Central memory CD8-positive, alpha-beta T cell (primary cell): ENCODE measurements at places on chromosomes 11 and 22.

GRCh38 chr11:75154646-75155569 is 4.0 kb downstream of the SLCO2B1 start:
- peaks cover 2% of the 10 kb centered on the region for H3K36me3 ChIP-seq
- no peaks in the 10 kb centered on the region for H3K4me1 ChIP-seq
- DNase-seq = no peak
- no peak overlapping the region for H3K27ac ChIP-seq

DNA sequence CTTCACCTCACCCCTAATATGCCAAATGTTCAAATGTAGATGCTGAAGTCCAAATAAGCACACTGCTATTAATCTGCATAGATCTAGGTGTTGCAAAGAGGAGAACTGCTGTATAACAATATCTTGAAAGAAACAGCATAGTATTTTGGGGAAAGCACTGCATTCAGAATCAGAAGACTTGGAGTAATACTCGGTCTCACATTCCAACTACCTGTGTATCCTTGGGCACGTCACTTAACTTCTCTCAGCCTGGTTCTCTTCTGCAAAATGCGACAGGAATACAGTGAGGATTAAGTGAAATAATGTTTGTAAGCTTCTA is 332 bp upstream of the HMGXB4 start:
- H3K36me3 ChIP-seq = peaks cover 10% of the 10 kb centered on the region
- DNase-seq = no peak
- H3K27ac ChIP-seq = peak overlapping the region; percentile 87

GRCh38 chr11:21285104-21285503 is 615.7 kb downstream of the NELL1 start:
- DNase-seq = no peak
- no peak overlapping the region for H3K4me3 ChIP-seq
- no peaks in the 10 kb centered on the region for H3K4me1 ChIP-seq
- peaks cover 3% of the 10 kb centered on the region for H3K36me3 ChIP-seq

GRCh38 chr11:3655547-3655946 is 10.6 kb downstream of the ART1 start:
- H3K4me3 ChIP-seq = no peak overlapping the region
- no peak for DNase-seq
- H3K27me3 ChIP-seq = peaks cover 24% of the 10 kb centered on the region
- no peak overlapping the region for H3K27ac ChIP-seq
- no peaks in the 10 kb centered on the region for H3K4me1 ChIP-seq

- no peak overlapping the region for H3K4me3 ChIP-seq
- H3K36me3 ChIP-seq = peaks cover 4% of the 10 kb centered on the region
- DNase-seq = no peak
- no peak overlapping the region for H3K27ac ChIP-seq
- no peaks in the 10 kb centered on the region for H3K27me3 ChIP-seq
Measured at GRCh38 chr11:45193695-45194094, 47.3 kb downstream of the PRDM11 start.

- H3K27ac ChIP-seq = no peak overlapping the region
- DNase-seq = no peak
- H3K36me3 ChIP-seq = no peaks in the 10 kb centered on the region
- no peak overlapping the region for H3K4me3 ChIP-seq
Measured at GRCh38 chr11:8712506-8712905, 29.9 kb downstream of the RPL27A start.

DNA sequence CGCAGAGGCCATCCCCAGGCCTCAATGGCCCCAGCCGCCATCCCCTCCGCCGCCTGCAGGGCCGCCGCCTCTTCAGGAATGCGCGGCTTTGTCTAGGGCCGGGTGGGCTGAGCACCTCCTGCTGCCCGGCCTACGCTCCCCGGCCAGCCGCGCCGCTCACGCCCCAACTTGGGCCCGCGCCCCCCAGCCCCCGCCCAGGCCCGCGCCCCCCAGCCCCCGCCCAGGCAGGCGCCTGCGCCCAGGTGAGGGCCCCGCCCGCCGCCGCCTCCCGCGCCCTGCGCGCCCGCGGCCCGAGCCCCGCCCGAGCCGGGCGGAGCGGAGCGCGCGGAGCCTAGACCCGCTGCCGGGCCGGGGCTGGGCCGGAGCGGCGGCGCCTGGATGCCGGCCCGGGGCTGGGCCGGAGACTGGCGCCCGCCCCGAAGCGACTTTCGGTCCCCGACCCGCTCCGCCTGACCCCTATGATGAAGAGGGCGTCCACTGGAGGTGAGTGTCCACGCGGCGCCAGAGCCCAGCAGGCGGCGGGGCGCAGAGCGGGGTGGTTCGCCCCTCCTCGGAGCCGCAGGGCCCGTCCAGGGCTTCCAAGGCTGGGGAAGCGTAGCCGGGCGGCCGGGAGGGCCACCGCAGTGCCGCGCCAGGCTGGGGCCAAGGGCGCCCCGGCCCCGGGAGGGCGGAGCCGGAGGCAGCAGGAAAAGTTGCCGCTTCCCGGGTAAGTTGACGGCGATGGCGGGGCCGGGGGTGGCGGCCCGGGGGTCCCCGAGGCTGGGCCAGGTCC is 34.3 kb upstream of the PRODH start:
- no peak for DNase-seq
- peaks cover 3% of the 10 kb centered on the region for H3K36me3 ChIP-seq
- no peak overlapping the region for H3K4me3 ChIP-seq

- peaks cover 73% of the 10 kb centered on the region for H3K27me3 ChIP-seq
- peak overlapping the region; percentile 29 for H3K27ac ChIP-seq
- H3K36me3 ChIP-seq = peaks cover 4% of the 10 kb centered on the region
- DNase-seq = no peak
Measured at GRCh38 chr22:36926721-36927435, 13.4 kb downstream of the CSF2RB start.

DNA sequence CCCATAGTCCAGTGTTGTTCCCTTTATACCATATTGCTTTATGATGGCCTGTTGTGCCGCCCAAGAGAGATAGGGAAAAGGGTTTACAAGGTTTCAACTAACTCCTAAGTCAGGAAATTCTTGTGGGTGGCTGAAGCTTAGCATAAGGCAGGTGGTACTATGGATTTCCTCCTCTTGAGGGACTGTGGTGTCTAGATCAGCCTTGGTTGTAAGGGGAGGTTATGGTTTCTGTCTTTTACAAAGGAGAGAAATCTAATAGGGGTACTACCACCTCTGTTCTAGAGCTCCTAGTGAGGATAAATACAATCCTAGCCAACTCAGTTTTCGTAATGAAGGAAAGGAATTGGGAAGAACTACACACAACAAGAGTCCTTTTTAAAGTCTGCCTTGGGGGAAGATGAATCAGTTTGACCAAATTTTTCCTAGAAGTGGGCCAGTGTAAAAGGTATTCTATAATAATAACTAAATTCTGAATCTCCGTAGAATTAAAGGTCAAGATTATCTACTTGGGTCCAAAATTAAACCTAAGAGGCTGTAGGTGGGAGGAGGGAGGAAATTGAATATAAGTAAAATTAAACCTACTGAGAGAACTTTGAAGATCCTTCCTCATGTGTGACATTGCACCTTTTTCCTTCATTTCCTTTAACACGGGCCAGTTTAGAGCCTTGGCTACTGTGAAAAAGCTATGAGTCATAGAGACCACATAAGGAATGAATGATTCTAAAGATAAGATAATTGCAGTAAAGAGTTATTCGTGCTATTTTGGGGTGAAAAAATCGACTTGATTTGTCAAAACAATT is 17.2 kb downstream of the DLAT start:
- peaks cover 16% of the 10 kb centered on the region for H3K4me1 ChIP-seq
- H3K27ac ChIP-seq = no peak overlapping the region
- DNase-seq = no peak
- peaks cover 59% of the 10 kb centered on the region for H3K36me3 ChIP-seq

DNA sequence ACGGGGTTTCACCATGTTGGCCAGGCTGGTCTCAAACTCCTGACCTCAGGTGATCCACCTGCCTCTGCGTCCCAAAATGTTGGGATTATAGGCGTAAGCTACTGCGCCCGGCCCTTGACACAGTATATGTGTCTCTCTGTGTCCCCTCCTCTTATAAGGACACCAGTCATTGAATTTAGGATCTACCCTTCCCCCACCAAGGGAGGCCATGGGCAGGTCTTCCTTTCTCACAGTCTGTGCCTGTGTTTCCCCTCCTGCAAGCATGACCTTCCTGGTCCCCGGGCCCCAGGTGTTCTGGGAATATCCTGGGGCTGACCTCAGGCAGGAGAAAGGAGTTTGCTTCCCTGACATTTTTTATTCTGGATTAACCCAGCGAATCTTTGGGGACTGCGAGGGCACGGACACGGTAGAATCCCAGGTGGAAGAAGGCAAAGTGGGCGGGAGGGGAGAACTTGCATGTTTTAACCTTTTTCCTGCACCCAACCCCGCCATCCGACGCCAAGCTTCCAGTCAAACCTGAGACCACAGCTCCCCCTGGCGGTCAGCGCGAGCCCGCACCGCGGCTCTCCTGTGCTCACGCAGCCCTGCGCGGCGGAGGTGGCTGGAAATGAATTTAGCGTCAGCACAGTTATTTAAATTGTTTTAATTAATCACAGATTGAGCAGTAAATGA is 42.1 kb upstream of the ISX start:
- H3K36me3 ChIP-seq = no peaks in the 10 kb centered on the region
- DNase-seq = no peak
- H3K4me1 ChIP-seq = no peaks in the 10 kb centered on the region
- peaks cover 53% of the 10 kb centered on the region for H3K27me3 ChIP-seq

DNA sequence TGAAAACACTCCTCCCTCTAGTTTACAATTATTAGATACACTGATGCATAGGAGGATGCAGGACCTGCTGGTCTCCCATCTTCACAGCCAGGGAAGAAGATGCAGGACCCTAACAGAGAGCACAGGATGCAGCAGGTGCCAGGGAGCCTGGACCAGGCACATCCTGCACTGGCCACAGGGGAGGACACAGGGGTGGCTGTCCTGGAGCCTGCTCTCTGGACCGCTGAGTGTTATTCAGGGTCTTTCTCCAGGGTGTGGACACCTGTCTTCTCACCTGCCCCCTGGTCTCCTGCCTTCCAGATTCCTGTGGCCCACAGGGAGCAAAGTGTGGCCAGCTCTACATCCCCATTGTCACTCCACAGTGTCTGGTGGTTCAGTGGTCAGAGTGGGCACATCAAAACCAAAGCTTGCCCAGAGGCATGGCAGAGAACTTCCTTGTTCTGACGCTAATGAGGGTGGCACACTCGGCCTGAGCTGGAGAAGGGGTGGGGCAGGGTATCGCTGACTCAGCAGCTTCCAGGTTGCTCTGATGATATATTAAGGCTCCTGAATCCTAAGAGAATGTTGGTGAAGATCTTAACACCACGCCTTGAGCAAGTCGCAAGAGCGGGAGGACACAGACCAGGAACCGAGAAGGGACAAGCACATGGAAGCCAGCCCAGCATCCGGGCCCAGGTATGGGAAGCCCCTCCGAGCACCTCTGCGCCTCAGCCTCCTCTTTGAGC is at the start of gene APOBEC3A:
APOBEC3A (plus strand) TSS at position 564 of the 725 bp plus-strand sequence; CDS start at position 647, 83 bp downstream.
- peak within 1 kb of the TSS; percentile 76 for H3K27ac ChIP-seq
- H3K4me3 ChIP-seq = no peak within 1 kb of the TSS
- H3K4me1 ChIP-seq = no peaks in the 10 kb centered on the region
- DNase-seq = no peak

DNA sequence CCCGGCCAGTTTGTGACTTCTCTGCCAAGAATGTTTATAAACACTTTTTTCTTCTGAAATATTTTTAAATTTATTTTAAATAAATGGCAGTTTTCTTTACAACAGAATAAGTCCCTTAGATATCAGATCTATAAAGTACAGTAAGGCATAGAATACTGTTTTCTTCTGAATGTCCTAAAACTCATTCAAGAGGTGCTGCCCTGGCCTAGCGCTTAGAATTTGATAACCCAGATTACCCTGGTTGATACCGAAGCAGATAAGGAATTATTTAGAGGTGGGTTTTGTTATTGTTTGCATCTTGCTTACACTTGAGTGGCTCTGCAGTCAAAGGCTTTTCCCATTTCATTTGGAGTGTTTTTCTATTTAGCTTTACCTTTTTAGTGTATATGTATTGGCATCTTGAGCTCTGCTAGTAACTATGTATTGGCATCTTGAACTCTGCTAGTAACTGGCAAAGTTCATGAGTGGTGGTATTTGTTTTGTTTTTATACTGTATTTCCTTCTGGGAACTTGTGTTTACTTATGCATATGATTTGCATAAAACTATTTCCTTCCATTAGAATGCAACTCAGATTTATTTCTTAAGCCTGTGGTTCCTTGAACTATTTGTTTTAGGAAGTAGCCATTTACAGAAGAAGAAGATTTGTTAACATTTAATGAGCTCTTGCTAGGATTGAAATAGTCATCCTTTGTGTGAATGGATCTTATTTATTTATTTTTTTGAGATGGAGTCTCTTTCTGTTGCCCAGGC is 1.2 kb downstream of the ACAD8 start:
- H3K27ac ChIP-seq = peak overlapping the region; percentile 68
- peaks cover 19% of the 10 kb centered on the region for H3K36me3 ChIP-seq
- peak overlapping the region; percentile 97 for H3K4me3 ChIP-seq
- H3K4me1 ChIP-seq = peaks cover 38% of the 10 kb centered on the region

DNA sequence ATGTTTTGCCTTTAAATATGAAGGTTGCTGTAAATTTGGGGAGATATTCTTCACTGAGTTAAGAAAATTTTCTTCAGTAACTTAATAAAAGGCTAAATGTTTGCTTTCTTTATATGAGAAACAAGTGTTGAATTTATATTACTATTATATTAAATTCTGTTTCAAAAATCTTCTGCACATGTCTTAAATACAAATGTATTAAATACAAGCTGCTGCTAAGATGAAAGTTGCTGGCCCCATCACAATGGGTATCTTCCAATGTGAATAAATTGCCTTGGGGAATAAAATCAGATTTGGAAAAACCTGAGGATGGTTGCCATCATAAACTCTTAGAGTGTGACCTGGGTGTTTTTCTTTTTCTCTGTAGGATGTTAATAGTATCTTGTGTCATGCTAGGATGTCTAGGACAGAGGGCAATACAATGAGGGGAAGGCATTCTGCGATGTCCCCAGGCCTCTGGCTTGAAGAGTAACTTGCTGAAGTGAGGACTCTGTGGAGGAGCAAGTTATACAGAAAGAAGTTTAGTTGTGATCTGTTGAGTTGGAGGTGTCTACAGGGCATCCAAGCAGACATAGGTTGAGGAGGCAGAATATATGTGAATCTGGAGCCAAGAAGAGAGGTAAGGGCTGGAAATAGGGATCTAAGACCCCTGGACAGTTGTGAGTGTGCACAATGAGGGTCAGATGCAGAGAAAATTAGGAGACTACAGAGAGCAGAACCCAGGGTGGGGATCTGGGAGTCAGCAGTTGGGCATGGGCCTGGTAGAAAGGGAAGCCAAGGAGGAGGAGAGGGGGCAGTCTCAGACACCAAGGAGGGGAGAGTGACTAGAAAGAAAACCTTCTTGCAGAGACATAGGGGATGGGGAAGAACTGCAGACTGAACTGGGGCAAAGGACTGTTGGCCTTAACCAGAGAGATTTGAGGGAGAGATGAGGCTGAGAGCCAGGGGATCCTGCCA is 4.8 kb downstream of the IGLL5 start:
- H3K36me3 ChIP-seq = peaks cover 4% of the 10 kb centered on the region
- H3K27ac ChIP-seq = no peak overlapping the region
- no peaks in the 10 kb centered on the region for H3K4me1 ChIP-seq
- DNase-seq = no peak
- no peak overlapping the region for H3K4me3 ChIP-seq
- peaks cover 50% of the 10 kb centered on the region for H3K27me3 ChIP-seq
